H1 (cell line): ENCODE measurements at places on chromosomes 2 and 18. TPM values are rescaled to one million over a fixed set of nuclear protein-coding genes. Genes with fewer than 3 reads are reported as not detected.

GRCh38 chr2:142840436-142840835 lies 37.0 kb upstream of the KYNU start:
- H3K27me3 ChIP-seq: no peaks in the 10 kb centered on the region
- no peaks in the 10 kb centered on the region for H3K4me1 ChIP-seq
- H3K36me3 ChIP-seq: no peaks in the 10 kb centered on the region
- no peak for DNase-seq
- H3K27ac ChIP-seq: no peak overlapping the region

DNA sequence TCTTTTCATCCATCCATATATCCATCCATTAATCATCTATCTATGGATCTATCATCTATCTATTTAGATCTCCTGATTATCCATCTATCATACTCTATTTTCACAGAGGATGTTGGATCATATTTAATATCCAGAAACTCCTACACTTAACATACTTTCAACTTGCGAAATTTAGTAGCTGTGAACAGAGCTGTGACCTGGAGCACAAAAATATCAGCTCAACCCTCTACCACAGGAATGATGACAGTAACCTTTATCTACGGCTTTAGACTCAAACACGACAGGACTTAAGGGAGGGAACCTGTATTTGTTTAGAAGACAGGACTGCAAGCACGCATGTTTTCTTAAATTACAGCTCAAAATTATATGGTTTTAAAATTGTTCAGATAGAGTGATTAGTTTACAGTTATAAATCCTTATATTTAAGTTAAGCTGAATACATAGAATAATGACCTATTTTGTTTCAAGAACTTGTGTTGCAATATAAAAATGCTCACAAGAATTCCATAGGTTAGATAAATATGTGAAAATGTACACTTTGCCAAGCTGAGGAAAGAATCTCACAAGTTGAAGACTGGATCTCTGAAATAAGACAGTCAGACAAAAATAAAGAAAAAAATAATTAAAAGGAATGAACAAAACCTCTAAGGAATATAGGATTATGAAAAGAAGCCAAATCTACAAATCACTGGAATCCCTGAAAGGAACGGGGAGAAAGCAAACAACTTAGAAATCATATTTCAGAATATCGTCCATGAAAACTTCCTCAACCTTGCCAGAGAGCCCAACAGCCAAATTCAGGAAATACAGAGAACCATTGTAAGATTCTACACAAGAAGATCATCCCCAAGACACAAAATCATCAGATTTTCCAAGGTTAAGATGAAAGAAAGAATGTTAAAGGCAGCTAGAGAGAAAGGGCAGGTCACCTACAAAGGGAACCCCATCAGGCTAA lies 142.0 kb downstream of the COL6A3 start:
- no peak overlapping the region for H3K4me3 ChIP-seq
- H3K27me3 ChIP-seq: no peaks in the 10 kb centered on the region
- no peak for DNase-seq
- H3K4me1 ChIP-seq: no peaks in the 10 kb centered on the region
- H3K27ac ChIP-seq: no peak overlapping the region

DNA sequence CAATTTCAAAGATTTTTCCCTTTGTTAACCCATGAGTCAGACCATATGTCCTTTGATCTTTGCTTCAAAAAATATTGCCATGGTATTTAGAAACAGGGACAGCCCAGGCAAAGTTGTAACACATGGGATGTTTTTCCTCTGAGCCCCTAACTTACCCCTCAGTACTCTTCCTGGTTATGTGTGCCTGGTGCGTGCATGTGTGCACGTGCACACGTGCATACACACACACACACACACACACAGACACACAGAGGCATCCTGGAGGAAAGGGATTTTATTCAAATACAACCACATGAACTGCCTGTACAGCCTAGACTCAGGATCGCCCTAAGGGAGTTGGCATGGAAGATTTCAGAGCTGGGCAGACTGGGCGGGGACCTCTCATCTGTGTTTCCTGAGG lies 5.1 kb downstream of the AFF3 start:
- no peaks in the 10 kb centered on the region; the same call in 1 of the 2 replicates for H3K27me3 ChIP-seq
- DNase-seq: no peak

DNA sequence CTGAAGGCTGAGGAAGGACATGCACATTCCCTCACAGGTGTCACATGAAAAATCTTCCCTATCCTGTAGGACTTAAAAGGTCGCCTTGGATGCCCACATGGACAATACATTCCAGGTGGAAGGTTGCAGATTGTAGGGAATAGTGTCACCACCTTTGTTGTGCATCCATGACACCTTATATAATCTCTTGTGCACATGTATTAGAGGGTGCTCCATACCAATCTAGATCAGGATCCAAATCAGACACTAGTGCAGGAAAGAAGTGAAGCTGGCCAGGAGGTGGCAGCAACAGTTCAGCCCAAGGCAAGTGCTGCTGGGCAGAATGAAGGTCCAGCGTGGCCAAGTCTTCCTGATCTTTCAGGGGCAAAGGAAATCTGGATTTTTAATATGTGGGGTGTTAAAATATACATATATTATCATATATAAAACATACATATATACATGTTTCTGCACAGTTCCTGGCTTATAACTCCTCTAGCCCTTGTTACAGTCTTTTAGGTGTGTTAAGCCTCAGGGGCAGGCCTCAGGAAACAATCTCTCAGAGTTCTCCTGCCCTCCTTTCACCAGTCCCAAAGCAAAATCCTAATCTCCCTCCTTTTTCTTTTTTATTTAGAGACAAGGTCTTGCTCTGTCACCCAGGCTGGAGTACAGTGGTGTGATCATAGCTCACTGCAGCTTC lies 16.6 kb downstream of the NIF3L1 start:
- H3K27ac ChIP-seq: no peak overlapping the region
- no peak for DNase-seq
- no peaks in the 10 kb centered on the region for H3K4me1 ChIP-seq
- H3K27me3 ChIP-seq: no peaks in the 10 kb centered on the region

Gene NPPC
- 2.1 and 4.7 TPM in 2 replicates for total RNA-seq

GRCh38 chr18:11565716-11566115 lies 43.7 kb upstream of the SLC35G4 start:
- no peaks in the 10 kb centered on the region for H3K36me3 ChIP-seq
- no peak overlapping the region for H3K4me3 ChIP-seq
- no peaks in the 10 kb centered on the region for H3K27me3 ChIP-seq
- DNase-seq: no peak
- no peak overlapping the region for H3K27ac ChIP-seq

- no peaks in the 10 kb centered on the region for H3K36me3 ChIP-seq
- no peaks in the 10 kb centered on the region for H3K4me1 ChIP-seq
- H3K27ac ChIP-seq: no peak overlapping the region
- no peak overlapping the region for H3K4me3 ChIP-seq
- no peaks in the 10 kb centered on the region for H3K27me3 ChIP-seq
These were observed 88.9 kb downstream of the ITGA4 start for GRCh38 chr2:181546086-181546485.

DNA sequence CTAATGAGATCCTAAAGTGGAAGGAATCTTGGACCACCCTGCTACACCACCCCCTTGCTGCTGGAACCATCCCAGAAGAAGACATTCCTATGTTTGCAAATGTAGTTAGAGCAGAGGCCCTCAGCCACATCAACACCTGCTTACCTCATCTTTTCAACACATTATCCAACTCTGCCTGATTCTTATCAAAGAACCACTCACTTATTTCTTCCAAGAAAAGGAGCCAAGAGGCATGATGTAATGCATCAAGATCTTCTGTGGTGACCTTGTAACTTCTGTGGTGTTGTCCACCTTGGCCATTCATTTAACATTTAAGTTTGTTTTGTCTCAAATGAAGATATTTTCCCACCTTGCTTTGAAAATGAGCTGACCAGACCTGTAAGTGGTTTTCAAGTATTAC lies 338.1 kb downstream of the CTNNA2 start:
- H3K27ac ChIP-seq: no peak overlapping the region
- no peaks in the 10 kb centered on the region for H3K4me1 ChIP-seq
- H3K27me3 ChIP-seq: no peaks in the 10 kb centered on the region

- H3K27ac ChIP-seq: no peak overlapping the region
- 0 out of 2 replicates have a peak, but pooled peaks cover 3% of the 10 kb centered on the region for H3K36me3 ChIP-seq
- no peak for DNase-seq
- H3K4me1 ChIP-seq: no peaks in the 10 kb centered on the region
- H3K4me3 ChIP-seq: no peak overlapping the region
These were observed 59.7 kb downstream of the WDSUB1 start for GRCh38 chr2:159226608-159227385.

DNA sequence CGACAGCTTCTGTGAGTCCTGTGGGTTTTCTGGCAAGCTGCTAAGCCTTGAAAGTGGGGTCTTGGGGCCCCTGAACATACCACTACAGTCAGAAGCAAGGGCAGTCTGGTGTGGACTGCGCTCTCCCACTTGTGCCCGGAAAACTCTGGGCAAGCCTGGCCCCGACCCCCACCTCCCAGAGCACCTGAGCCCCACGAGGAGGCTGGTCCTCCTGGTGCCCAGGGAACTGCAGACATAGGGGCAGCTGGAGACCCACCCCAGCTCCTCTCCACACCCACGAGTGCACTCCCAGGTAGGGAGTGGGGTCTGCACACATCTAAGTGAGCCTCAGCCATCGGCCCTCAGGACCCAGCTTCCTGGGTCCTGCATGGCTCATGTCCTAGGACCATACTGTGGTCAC lies 16.2 kb upstream of the GPC1 start:
- DNase-seq: no peak
- no peak overlapping the region for H3K4me3 ChIP-seq
- no peaks in the 10 kb centered on the region for H3K27me3 ChIP-seq
- H3K4me1 ChIP-seq: no peaks in the 10 kb centered on the region
- no peaks in the 10 kb centered on the region for H3K36me3 ChIP-seq

GRCh38 chr2:202278944-202279343 lies 13.4 kb downstream of the NOP58 start:
- DNase-seq: no peak
- H3K27ac ChIP-seq: no peak overlapping the region
- H3K36me3 ChIP-seq: peaks cover 20% of the 10 kb centered on the region
- H3K4me1 ChIP-seq: no peaks in the 10 kb centered on the region

DNA sequence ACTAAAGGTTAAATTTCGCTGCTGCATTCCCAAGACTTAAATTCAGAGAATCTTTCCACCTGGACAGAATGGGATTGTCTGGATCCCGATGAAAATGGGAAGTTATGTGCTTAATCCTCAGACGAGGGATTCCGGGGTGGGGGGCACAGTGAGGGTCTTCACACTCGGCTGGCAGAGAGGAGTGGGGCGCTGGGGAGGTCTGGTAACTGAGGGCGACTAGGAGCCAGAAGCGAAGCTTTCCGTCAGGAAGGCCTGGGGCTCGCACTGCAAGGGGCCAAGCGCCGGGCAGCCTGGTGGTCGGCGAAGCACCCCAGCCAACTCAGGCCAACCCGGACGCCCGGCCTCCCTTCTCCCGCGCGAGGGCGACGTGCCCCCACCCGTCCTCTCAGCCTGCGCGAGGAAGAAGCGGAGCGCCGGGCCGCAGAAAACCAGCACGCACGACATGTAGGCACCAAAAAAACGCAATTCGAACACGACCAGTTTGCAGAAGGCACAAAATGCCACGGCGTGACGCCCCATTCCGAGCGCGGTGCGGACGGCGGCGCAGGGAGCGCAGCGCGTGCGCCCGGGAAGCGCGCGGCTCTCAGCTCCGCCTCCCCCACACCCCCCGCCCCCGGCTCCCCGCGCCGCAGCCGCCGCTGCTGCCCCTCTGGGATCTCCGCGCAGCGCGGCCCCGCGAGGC lies 188.1 kb downstream of the ZEB2 start:
- H3K27me3 ChIP-seq: no peaks in the 10 kb centered on the region
- no peaks in the 10 kb centered on the region for H3K36me3 ChIP-seq
- H3K4me3 ChIP-seq: peak overlapping the region; percentile 76
- peaks cover 3% of the 10 kb centered on the region for H3K4me1 ChIP-seq
- DNase-seq: no peak

Gene ITGA6
- total RNA-seq: 117 and 118 TPM in 2 replicates

- H3K4me3 ChIP-seq: no peak overlapping the region
- H3K27ac ChIP-seq: no peak overlapping the region
- H3K4me1 ChIP-seq: no peaks in the 10 kb centered on the region
- no peaks in the 10 kb centered on the region for H3K27me3 ChIP-seq
These were observed 51.3 kb upstream of the CD302 start for GRCh38 chr2:159849160-159849813.

Gene CCL20
- not detected in 2 replicates for total RNA-seq

Gene IL18R1
- 0.54 TPM in 1 of 2 replicates, not detected in the other for total RNA-seq

Gene ZCCHC2
- 16.6 and 18.6 TPM in 2 replicates for total RNA-seq

Gene GREB1
- total RNA-seq: 41.7 and 43.4 TPM in 2 replicates
